ENCODE measurements at places on chromosomes 12 and 14.

- DNase-seq, result no peak
Measured at GRCh38 chr12:103802586-103802886, 38.5 kb downstream of the NT5DC3 start.

GRCh38 chr12:32467959-32468863, 68.9 kb downstream of the FGD4 start:
- DNase-seq, result no peak

DNA sequence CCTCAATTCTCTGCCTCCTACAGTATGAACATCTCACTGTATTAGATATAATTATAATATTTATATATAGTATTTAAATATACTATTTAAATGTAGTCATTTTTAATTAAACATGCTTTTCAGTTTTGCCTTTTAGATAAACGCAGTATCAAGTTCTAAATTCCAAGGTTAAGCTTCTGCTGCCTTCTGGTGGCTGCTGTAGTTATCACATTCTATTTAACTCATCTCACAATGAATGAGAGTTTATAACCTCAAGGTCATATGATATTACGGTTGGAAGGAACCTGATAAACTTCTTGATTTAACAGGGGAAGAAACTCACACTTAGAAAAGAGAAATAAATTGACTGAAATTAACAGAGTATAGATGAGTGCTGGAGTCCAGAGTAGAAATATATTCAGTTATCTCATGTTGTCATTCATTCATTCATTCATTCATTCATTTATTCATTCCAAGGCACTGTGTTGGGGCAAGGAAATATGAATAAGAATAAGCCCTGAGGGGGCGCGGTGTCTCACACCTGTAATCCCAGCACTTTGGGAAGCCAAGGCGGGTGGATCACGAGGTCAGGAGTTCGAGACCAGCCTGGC, 31.9 kb downstream of the GUCY2C start:
- DNase-seq, result no peak

GRCh38 chr12:132123970-132124765, 20.0 kb downstream of the DDX51 start:
- DNase-seq, result no peak

- DNase-seq, result no peak
Measured at GRCh38 chr12:1022032-1022970, 31.3 kb downstream of the ERC1 start.

GRCh38 chr12:3122841-3123678, 45.9 kb downstream of the TSPAN9 start:
- no peak for DNase-seq

GRCh38 chr14:51846631-51847488, 13.6 kb upstream of the GNG2 start:
- peak; percentile 41 for DNase-seq

- no peak for DNase-seq
Measured at GRCh38 chr12:104576980-104577580, 120.3 kb downstream of the CHST11 start.

DNA sequence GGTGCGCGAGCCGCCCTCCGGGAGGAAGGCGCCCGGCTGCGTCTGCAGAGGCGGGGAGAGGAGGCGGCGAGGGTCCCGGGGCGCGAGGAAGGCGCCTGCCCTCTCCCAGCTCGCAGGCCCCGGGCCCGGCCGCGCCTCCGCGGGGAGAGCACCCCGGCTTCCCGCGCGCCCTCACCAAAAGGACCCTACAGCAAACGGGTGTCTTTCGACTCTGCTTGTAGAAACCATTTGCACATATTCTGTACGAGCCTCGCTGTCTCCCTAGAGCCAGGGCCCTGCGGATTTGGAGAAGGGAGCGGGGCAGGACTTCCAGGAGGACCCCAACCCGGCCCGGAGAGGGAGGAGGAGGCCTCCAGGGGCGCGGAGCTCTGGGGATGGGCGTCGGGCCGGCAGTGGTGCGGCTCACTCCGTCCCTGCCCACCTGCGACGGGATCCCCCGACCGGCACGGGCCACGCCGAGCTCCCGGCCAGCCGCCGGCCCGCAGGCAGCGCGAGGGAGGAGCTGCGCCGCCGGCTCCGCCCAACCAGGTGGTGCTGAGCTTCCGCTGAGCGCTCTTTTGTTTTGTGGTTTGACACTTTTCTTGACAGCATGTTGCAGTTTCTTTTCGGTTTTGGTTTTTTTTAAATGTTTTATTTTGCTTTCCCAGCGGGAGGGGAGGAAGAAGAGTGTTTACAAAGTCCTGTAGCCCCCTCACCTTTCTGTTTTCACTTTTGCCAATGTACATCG, 103.3 kb upstream of the FKBP4 start:
- DNase-seq, result no peak

DNA sequence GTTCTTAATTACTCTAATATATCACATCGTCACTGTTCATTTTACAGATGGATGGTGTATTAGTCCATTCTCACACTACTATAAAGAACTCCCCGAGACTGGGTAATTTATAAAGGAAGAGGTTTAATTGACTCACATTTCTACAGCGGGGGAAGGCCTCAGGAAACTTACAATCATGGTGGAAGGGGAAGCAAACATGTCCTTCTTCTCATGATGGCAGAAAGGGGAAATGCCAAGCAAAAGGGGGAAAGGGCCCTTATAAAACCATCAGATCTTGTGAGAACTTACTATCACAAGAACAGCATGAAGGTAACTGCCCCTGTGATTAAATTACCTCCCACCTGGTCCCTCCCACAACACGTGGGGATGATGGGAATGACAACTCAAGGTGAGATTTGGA, 6.5 kb downstream of the TMBIM4 start:
- no peak for DNase-seq

- DNase-seq, result no peak
Measured at GRCh38 chr12:68306564-68306963, 25.6 kb downstream of the MDM1 start.

DNA sequence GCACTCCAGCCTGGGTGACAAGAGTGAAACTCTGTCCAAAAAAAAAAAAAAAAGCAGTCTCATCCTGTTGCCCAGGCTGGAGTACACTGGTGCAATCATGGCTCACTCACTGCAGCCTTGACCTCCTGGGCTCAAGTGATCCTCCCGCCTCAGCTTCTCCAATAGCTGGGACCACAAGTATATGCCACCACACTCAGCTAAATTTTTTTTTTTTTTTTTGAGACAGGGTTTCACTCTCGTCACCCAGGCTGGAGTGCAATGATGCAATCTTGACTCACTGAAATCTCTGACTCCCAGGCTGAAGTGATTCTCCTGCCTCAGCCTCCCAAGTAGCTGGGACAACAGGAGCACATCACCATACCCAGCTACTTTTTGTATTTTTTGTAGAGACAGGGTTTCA, 5.2 kb upstream of the CNPY2 start:
- DNase-seq, result no peak

DNA sequence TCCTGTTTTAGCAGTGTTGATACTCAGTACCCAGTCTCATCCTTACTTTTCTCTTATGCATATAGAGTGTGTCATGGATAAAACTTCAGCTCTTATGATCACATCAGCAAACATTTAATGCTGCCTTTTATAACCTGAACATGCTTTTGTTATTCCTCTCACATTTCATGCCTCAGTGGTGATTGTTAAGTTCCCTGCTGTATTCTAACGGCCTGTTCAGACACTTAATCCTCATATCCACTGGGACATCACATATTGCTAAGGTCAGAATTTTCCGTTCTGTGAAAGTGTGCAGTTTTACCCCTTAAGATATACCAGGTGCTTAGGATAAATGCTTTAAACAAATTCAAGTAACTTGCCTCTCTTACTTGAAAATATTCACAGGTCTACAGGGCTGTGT, 268.7 kb upstream of the SEL1L start:
- no peak for DNase-seq

- no peak for DNase-seq
Measured at GRCh38 chr12:5318874-5319273, 113.0 kb upstream of the NTF3 start.

- DNase-seq, result no peak
Measured at GRCh38 chr12:93852173-93852591, 175.0 kb downstream of the CRADD start.

DNA sequence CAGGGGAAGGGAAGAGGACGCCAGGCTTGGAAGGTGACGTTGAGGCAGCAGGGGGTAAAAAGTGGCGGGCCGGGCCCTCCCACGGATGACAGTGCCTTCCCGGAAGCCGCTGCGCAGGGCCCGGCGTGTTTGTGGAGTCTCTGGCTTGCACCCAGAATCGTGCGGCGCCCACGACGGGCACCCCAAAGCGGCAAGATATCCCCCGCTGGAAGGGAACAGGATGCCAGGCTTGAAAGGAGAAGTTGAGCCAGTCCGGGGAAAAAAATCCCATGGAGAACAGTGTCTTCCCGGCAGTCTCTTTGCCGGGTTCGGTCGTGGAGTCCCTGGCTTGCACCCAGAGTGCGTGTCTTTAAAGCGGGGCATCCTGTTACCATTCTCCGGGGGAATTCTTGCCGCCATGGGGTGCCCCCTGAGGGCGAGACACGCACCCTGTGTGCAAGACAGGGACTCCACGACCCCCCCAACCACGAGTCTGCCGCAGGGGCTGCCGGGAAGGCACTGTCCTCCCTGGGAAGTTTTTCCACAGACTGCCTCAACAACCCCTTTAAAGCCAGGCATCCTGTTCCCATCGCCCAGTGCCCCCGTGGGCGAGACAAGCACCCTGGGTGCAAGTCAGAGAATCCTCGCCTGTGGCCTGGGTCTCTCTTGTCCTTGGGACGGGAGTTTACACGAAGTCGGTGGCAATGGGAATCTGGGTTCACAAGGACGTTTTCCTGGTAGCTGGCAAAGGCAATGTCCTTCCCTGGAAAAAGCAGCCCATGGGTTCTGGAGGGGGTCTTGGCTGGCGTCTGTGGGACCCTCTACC, 156.1 kb upstream of the ALG10B start:
- no peak for DNase-seq

- DNase-seq, result no peak
Measured at GRCh38 chr12:54432815-54433164, 13.7 kb upstream of the ITGA5 start.

DNA sequence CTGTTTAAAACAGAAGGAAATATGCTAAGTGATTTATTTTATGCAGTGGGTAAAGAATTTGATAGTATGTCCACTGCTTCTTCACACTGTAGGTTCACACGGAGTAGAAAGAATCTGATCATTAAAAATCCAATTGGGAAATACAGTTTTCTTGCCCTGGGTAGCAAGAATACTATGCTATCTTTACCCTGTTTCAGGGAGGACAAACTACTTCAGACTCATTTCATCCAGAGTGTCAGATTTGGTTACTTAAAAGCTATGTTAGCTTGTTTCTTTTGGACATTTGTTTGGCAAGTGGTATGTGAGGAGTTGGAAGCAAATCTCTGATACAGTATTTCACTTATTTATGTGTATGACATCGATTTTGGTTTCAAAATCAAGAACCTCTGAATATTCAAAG, 4.3 kb downstream of the FRS2 start:
- DNase-seq, result no peak

- DNase-seq, result no peak
Measured at GRCh38 chr12:15116086-15116485, 105.1 kb downstream of the RERG start.

DNA sequence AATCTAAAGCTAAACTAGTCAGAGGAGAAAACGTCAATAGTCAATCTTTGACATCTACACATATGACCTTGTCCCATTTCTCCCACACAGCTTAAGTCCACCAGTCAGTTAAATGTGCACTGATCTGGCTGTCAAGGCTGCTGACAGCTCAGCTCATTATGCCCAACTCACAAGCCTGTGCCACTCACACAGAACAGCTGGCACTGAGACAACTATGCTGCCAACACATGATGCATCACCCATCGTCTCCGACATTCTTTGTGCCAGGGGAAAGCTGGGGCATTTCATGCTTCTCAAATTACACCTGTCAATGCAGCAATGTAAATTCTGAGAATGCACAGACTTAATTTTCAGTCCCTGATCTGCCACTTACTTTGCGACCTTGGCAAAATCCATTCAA, 25.3 kb downstream of the GNS start:
- DNase-seq, result no peak

GRCh38 chr14:60655119-60655897, 6.0 kb upstream of the SIX1 start:
- DNase-seq, result no peak

GRCh38 chr12:2115101-2115845, 62.5 kb downstream of the CACNA1C start:
- no peak for DNase-seq

- no peak for DNase-seq
Measured at GRCh38 chr12:116673681-116674111, 64.2 kb downstream of the SPRING1 start.

GRCh38 chr12:52210925-52211650, 19.3 kb upstream of the KRT80 start:
- no peak for DNase-seq

DNA sequence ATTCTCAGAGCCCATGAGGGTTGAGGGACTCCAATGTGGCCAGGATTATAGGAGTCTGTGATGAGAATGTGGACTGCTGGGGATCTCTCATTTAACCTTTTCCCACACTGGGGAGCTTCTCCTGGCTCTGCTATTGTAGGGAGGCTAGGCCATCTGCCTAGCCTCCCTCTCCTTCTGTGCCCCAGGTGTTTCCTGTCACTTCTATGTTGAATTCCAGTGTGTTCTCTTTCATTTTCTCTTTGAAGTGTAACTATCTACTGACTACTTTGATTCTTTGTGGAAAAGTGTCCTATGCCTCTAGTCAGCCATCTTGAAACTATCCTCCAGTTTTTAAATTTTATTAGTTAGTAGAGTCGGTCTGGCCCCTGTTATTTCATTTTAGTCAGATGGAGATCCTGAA, 53.4 kb upstream of the ABCD2 start:
- DNase-seq, result no peak

DNA sequence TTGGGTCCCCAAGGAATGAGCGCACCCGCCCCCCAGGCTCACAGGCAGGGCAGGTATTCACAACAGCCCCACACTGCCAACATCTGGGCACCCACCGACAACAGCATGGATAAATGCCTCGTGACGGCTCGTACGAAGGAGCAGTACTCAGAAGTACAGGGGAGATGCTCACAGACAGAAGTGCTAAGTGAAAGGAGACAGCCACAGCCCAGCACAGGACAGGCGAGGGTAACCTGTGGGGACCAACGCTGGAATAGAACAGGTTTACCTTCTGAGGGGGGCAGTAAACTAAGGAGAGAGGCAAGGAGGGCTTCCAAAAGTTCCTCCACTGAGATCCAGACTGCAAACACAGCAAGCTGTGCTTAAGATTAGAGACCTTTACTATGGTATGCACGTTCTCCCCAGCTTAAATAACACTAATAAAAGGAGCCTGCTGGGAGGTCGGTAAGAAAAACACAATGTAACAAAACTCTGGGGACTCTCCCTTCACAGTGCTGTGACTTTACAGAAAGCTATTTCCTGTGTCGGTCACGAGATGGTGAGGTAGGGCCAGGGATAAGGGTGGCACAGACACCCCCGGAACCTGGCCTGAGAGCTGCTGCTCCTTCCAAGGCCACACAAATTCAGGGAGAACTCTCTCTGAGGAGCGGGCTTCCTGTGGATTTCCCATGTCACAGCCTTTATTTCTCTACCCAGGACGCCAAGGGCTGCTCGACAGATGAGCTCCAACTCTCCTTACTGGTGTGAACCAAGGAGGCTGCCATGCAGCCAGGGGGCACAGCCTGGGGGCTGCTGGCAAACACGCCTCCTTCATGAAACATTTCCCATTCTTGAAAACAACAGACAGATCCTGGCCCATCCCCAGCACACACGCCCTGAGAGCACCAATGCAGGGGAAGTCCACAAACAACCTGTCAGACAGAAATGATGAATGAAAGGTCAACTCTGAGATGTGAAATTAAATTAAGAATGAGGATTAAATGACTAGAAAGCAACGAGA, 26.3 kb downstream of the SLC15A4 start:
- DNase-seq, result no peak
